ENCODE measurements at places on chromosomes 1 and 21.

- DNase-seq: no peak
Observed at GRCh38 chr1:248923352-248924338, 17.6 kb downstream of the PGBD2 start.

- no peak for DNase-seq
Observed at GRCh38 chr1:103911450-103911849, 161.8 kb downstream of the AMY1C start.

GRCh38 chr21:41975391-41976272 is 21.8 kb upstream of the C2CD2 start:
- DNase-seq: no peak

GRCh38 chr21:34363733-34364132 is at the start of gene KCNE2:
KCNE2 (plus strand) TSS chr21:34364006; CDS start chr21:34370479, 6,473 bp downstream.
- no peak for DNase-seq

DNA sequence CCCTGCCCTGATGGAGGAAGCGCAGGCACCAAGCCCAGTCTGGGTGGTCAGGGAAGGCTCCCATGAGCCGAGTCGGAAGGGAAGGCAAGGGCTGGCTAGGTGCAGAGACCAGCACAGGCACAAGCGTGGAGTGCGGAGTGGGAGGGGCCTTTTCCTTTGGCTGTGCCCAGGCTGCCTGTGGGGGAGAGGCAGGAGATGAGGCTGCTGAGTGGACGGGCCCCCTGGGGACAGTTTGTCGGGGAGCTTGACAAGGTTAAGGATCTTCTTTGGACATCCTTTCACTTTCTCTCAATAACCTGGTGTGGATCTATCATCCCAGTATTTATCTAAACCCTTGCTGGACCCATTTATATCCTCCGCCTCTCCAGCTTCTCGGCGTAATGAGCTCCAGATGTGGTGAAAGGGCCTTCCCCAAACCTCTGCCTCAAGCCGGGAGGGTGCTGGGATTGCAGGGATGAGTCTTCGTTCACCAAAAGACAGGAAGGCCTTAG is 42.9 kb downstream of the EPHB2 start:
- no peak for DNase-seq

DNA sequence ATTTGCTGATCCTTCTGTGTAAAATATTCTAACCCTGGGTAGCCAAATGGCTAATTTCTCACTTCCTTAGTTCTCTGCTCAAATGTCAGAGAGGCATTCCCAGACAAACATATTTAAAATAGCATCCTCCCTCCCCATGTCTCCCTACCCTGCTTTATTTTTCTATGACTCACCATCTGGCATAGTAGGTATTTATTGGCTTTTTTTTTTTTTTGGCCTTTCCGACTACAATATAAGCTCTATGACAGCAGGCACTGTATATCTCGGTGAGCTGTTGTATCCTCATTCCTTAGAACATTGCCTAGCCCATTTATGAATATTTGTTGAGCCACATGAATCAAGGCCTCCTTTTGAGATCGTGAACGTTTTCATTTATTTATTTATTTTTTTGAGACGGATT is 1.5 kb upstream of the NEK7 start:
- DNase-seq: no peak

DNA sequence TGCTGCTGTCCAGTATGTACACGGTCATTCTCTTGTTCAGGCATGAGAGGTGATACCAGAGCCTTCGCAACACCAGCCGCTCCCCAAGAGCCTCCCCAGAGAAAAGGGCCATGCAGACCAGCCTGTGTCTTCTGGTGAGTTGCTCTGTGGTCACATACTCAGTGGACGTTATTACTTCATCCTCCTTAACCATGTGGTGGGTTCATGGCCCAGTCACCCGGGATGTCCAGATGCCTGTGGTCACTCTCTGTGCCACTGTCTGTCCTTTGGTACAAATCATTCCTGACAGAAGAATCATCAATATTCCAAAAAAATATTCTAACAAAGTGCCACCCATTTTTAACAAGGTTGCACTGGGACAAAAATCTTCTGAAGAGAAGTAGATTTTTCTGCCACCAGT is 8.8 kb upstream of the ZNF124 start:
- no peak for DNase-seq

All from activated CD4-positive, alpha-beta T cell treated with anti-CD3 and anti-CD28 coated beads for 4 hours (primary cell).